Activated CD4-positive, alpha-beta T cell treated with anti-CD3 and anti-CD28 coated beads, Interleukin-2, Interleukin-6, amounts not matched to agents 100 ng/mL and 50 ng/mL, durations not matched to agents 16 hours and 8 hours (primary cell): ENCODE measurements at places on chromosomes 7 and 10.

DNA sequence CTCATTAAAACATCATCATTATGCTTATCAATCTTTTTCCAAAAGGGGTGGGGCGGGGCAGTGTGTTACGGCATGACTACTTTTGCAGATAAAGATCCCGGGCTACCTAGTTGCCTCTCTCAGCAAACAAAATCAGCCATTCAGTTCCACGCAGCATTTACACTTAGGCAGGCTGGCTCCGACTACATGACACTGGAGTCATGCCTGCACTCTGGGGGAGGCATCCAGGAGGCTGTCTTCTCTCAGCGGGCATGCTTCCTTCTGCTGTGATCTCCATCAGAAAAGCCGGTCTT, 193.9 kb upstream of the TCF7L2 start:
- DNase-seq: no peak

DNA sequence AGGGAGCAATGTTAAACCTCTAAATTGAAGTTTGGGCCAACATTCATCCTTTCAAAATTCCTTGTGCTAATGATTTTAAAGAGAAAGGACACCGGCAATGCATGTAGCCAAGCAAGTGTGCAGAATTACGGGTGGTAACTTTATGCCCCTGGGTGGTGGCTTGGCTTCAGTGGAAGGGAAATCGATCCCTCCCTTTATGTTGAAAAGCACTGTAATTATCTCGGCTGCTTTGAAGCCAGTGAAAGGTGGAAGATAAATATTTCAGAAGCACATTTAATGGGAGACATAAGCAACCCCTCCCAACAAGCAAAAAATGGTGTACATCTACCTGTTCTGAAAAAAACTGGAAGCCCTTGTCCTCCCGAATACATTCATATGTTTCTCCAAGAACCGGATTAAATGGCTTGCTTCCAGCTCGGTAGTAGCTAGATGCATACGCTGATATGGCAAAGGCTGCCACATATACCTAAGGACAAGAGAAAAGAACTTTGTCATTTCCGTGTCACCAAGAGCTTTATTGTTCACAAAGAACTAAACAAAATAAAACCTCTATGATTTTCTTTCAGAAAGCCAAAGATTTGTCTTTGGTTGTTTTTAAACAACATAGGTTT, 73.3 kb upstream of the GSDME start:
- no peak for DNase-seq

GRCh38 chr7:97226541-97226940, 109.0 kb downstream of the SDHAF3 start:
- DNase-seq: no peak

DNA sequence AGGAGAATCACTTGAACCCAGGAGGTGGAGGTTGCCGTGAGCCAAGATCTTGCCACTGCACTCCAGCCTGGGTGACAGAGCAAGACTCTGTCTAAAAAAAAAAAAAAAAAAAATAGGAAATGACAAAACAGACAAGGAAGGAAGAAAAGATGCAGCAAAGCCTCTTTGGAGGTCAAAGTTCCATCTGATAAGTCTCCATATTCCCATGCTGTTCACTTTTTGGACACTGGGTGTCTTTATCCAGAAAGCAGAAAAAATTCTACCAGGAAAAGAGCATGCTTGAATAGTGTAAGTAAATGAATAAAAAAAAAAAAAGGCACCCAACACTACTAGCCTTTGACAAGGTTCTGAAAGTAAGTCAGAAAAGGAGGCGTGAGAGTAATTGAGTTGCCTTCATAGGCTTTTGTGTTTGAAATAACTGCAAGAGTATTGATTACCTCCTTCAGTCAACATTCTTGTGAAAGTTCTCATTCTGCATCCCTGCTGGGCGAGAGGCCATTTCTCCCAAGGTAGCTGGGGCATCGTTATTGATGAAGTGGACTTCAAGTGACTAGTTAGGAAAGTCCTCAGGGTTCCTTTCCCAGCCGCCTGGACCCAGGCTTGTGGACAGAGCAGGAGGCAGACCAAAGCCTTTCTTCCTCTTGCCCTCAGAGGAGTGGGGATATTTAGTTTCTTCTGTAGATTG, 133.3 kb upstream of the KIF5B start:
- DNase-seq: no peak

GRCh38 chr7:5232485-5232837, 42.4 kb downstream of the WIPI2 start:
- DNase-seq: no peak

GRCh38 chr10:70267161-70267933, 16.5 kb downstream of the NPFFR1 start:
- DNase-seq: no peak

GRCh38 chr10:14602807-14603533, 171.7 kb downstream of the FAM107B start:
- DNase-seq: no peak

DNA sequence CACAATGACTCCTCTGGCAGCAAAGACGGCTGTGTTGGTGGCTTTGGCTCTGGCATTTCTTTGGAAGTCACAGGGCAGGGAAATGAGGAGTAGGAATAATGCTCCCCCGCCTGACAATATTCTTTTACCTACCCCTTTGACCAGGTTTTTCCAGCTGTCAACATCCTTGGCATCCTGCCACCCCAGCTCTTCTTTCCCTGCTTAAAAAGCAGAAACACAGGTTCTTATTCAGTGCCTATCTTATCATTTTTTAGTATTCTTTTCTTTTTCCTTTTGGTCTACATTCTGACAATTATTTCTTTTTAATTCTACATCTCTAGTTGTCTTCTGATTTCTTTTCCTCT, 97.7 kb downstream of the CREB5 start:
- DNase-seq: no peak

DNA sequence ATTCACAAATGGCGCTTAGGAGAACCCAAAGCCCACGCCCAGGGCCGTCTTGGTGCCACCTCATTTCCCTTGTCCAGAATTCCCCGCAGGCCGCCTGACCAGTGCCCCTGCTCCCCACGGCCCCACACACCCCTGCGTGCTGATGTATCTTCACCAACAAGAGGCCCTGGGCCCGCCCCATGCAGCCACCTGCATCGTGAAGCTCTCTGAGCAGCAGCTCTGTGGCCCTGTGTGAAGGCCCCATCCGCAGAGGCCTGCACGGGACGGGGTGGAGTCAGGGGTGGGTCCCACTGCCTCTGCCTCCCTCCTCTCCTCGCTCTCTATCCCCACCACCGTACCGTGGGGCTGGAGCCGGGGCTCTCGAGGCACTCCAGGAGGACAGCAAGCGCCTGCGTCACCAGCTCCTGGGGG, 14.7 kb downstream of the BRAT1 start:
- DNase-seq: no peak

GRCh38 chr10:11462071-11462470, 149.4 kb downstream of the USP6NL start:
- no peak for DNase-seq

DNA sequence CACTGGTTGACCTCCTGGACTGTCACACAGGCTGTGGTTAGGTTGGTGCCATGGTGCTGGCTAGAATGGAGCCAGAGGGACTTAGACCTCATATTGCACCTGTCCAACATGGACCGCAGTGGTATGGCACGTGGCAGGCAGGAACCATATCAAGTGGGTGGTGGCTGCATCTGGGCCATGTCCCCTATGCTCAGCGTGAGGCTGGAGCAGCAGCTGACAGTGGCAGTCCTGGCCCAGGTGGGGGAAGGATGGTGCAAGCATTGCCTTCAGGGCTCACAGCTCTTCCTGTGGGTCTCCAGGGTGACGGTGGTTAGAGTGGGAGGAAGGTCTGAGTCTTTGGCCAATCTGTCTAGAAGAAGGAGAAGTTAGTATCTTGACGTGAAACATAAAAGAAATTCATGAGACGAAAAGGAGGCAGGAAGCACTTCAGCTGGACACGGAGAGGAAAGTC, 54.5 kb upstream of the PFKFB3 start:
- peak; percentile 40 for DNase-seq

DNA sequence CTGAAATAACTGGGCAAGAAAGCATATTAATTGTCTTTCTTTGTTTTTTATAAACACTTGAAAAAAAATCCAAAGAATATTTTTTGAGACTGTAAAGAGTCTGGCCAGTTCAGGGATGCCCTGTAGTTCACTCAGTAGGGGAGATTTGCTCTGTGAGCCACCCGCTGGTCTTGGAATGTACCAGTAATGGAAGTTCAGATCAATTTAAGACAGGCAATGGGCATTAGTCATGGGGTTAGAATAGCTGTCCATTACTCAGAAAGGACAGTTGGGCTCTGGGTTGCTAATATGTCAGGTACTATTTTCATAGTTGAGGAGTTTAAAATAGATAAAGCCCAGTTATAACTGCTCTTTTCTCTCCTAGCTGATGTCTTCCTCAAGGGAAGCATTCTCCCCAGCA, 38.7 kb downstream of the A1CF start:
- DNase-seq: no peak

GRCh38 chr7:125492521-125492920, 562.9 kb upstream of the POT1 start:
- DNase-seq: no peak

DNA sequence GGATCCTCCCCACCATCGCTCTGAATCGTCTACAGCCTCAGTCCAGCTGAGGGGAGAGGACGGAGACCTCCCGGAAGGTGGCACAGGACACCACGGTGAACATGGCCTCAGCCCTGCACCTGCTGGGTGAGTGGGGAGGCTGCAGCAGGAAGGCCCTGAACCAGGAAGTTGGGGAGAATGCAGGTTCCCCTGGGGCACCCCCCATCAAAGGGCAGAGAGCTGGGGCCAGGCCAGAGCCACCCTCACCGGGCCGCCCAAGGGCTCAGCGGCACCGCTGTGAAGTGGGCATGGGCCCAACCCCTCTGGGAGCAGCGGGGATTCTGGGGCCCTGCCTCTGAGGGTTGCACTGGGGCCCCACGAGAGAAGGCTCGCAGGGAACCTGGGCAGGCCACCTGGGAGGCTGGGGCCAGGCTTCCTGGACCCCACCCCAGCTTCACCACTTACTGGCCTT, 98.7 kb downstream of the MICALL2 start:
- no peak for DNase-seq

GRCh38 chr10:31648966-31649365, 279.7 kb downstream of the ARHGAP12 start:
- no peak for DNase-seq

DNA sequence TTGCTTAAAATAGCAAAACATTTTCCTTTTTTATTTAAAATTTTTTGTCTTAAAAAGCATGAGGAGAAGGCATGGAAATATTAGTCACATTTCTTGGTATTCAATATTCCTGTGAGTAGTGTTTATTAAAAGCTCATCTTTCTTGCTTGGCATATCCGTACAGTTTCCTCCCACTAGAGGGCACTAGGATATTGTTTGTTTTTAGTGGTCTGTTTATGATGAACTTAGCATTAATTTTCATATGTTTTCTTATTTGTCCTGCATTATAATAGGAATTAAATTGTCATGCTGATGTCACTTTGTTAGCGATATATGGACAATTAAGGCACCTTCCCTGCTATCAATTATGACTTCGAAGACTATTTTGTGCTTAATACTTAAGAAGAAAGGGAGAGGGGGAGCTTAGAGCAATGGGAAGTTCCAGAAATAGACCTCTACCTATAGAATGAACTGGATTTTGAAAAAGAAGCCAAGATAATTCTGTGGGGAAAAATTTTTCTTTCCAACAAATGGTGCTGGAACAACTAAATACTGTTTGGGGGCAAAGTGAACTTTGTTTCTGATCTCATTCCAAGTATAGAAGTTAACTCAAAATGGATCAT, 91.0 kb upstream of the STRIP2 start:
- DNase-seq: peak; percentile 65

DNA sequence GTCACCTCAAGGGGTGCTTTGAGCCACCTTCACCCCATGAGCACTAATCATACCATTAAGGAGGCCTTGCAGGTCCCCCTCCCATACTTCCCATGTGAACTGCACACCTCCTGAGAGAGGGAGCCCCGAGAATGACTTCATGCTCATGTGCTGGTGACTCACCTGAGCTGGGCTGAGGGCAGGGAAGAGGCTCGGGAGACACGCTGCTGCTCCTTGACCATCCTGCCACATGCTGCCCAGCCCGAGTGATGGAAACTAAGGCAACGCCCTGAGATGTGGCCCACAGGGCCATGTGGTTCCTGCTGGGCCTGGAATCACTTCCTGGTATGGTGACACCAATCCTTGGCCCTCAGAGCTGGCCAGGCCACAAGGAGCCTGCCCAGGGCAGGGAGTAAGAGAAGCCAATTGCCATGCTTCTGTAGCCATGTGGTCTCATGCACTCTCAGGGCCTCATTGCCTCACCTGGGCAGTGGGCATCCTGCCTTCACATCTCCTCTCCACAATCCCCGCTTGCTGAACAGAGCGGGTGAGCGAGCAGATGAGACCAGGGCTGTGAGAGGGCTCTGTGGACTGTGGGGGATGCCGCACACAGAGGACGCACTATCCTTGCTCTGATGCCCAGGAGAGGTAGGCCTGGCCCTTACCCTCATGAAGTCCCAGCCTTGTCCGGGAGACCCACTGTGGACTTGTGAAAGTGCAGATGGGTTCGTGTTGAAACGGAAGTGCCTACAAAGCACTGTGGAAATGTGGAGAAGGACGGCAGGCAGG, 18.3 kb upstream of the PPIF start:
- DNase-seq: no peak

GRCh38 chr7:25619381-25619780, 391.1 kb upstream of the NPVF start:
- DNase-seq: no peak

DNA sequence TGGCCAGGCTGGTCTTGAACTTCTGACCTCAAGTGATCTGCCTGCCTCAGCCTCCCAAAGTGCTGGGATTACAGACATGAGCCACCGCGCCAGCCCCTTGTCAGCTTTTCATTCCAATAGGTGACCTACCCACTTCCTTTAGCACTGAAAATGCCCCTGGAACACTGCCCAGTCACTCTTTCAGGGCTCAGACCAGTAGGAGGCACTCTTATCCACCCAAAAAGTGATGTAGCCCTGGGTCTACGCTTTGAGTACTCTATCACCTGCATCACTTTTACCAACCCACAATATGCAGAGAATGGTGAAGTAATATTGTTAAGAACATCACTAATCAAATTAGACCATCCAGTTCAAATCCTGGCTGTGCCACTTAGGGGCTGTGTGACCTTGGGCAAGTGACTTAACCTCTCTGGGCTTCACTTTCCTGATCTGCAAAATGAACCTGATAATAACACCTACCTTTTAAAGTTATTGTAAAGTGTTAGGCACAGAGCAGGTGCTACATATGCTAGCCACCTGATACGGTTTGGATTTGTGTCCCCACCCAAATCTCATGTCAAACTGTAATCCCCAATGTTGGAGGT, 5.2 kb downstream of the CALN1 start:
- no peak for DNase-seq

GRCh38 chr10:49313501-49314070, 14.6 kb downstream of the C10orf71 start:
- DNase-seq: no peak

- DNase-seq: no peak
Measured at GRCh38 chr10:126259760-126260479, 128.4 kb downstream of the ADAM12 start.

- DNase-seq: no peak
Measured at GRCh38 chr10:51886438-51887068, 187.2 kb upstream of the CSTF2T start.

- no peak for DNase-seq
Measured at GRCh38 chr7:16980539-16980938, 98.8 kb upstream of the AGR3 start.

GRCh38 chr7:5572439-5572838, 148.8 kb upstream of the TNRC18 start:
- DNase-seq: no peak
